CD4-positive, alpha-beta T cell (primary cell): ENCODE measurements at places on chromosomes 5 and 9.

- no peak for DNase-seq
Measured at GRCh38 chr9:119026120-119026519, 343.1 kb downstream of the BRINP1 start.

DNA sequence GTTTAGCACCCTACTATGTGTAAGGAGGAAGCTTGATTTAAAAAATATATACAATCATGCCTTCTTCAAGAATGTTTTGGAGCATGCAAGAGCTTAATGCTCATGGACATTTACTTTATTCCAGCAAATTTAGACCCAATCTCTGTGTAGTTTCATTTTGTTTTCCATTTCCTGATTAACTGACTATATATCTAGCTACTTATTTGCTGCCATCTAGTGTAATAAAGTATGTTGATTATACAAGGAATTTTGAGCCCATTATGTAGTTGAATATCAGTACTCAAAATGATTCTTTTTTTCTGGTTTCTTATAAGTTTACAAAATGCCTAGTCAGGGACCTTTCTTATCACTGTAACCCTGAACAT, 100.0 kb upstream of the CCDC152 start:
- no peak for DNase-seq

GRCh38 chr5:120640778-120641177, 176.7 kb downstream of the PRR16 start:
- no peak for DNase-seq

GRCh38 chr5:5139336-5139776, 774 bp upstream of the ADAMTS16 start:
- DNase-seq: no peak

DNA sequence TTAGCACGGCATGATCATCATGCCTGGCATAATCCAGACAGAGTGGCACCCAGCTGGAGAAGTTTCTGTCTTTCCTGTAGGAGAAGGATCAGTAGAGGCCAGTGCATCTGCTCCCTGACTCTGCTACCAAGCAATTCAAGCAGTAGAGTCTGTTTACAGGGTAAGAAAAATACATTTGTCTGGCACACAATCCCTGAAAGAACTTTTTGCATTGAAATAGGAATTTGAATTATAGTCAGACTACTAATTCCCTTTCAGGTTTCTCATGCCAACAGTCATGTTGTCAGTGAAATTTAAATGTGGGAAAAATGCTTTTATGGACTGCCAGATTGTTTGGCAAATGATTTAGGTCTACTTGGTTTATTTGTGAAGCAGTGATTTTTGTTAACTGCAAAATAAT, 125.6 kb downstream of the RAB3C start:
- no peak for DNase-seq

DNA sequence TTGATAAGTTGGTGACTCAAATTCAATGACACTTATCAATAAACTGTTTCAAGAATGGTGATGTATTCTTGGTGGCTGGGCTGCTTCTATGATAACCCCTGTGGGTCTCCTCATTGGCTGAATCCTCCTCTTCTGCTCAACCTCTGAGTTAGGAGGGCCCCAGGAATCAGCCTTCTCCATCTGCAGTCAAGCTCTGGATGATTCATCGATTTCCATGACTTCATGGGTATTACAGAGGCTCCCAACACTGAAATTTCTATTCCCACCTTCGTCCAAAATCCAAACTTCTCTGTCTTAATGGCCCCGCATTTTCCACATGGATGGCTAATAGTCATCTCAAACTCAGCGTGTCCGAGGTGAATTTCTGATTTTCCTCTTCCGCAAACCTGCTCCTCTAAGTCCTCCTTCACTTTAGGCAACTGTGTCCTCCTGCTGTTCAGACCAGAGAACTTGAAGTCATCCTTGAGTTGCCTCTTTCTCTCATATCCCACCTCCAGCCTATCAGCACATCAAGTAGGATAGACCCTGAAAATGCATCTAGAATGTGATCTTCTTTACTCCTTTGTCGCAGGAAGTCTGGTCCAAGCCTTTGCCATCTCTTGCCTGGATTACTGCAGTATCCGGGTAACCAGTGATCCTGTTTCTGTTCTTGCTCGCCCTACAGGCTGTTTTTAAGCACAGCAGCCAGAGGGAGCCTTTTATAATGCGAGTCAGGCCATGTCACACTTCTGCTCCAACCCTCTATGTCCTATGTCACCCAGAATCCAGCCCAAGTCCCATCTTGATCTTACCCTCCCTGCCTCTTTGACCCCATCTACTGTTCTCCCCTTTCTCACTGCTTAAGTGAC, 41.4 kb upstream of the IL7R start:
- DNase-seq: peak; percentile 47

DNA sequence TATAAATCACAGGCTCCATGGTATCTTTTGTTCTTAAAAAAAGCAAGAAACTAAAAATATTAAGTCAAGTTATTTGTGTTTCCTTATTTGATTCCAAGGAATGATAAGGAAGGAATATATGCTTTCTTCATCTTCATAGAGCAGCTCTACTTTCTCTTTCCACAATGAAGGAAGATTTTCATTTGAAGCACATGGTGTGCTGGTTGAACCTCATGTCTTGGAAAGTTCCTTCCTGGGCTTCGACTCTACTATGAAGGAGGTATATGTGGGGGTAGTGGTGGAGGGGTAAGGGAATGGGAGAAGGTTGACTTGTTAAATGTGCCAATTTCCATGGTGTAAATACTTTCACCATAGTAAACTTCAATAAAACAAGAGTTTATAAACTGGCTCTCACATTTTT, 698.0 kb downstream of the CETN3 start:
- no peak for DNase-seq

DNA sequence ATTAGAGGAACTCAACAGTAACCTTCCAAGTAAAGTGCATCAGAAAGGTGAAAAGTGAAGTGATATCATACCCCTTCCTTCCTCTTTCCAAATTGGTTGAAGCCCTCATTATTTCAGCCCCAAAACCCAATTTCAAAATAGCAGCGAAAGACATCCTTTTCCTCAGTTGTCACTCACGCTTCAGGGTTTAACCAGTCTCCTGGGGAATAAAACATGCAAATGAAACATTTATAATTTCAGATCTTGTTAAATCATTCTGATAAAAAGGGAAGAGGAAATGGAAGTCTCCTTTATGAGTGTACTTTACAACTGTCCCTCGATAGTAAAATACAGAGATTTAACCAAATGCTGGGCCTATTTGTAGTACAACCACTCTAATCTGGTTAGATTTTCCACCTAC, 22.5 kb downstream of the TRPM6 start:
- DNase-seq: no peak

GRCh38 chr5:332843-333242, 11.3 kb downstream of the AHRR start:
- DNase-seq: no peak

DNA sequence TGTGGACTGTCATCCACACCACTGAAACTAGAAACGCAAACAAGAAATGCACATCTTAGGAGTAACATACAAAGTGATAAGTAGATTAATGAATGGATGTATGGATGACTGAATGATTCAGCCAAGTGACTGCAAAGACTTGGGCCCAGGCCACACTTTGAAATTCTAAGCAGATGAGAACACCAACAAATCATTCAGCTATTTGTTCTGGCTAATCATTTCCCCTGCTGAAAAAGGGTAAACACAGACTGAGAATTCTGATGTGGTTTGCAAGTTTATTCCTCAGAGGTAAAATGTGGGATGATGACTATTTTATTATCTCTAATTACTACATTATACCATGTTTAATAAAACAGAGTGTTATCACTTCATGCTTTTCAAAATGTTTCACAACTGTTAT, 163.2 kb upstream of the ADAMTS16 start:
- no peak for DNase-seq

- DNase-seq: no peak
Measured at GRCh38 chr9:15959663-15960062, 406.8 kb downstream of the CCDC171 start.

- DNase-seq: no peak
Measured at GRCh38 chr5:151068433-151069197, 12.2 kb downstream of the TNIP1 start.

DNA sequence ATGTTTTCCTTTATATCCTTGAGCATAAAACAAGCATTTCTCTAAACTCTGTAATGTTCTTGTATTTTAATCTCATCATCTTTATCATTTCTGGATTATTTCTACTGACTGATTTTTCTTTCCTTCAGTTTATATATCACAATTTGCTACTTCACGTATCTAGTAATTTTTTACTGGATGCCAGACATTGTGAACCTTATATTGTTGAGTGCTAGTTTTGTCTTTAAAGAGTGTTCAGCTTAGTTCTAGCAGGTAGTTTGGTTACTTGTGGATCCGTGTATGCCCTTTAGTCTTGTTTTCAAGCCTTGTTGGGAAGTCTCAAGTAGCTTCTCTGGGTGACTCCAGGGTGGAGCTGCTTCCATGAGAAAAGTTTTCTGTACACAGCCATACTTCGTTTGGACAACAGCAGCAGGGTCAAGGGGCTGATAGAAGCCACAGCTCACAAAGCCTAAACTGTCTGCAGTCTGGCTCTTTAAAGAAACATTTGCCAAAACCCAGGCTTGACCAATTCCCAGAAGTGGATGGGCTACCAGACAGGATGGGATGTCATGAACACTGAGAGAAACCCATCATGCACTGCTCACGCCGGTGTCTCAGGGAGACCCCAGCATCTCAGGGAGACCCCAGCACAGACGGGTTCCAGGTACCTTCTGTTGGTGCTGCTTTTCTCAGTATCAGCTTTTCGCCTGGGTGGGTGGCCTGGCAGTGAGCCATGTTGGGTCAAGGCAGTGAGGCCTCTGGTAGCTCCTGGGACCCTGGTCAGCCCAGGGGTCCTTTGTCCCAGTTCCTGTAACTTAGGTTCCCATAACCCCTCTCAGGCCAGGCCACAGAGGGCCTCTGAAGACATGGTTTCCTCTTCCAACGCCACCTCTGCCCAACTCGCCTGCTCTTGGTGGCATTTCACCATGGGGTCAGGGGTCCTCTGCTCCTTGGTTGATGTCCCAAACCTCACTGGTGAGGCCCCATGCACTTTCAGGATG, 29.1 kb downstream of the TRIP13 start:
- DNase-seq: no peak

DNA sequence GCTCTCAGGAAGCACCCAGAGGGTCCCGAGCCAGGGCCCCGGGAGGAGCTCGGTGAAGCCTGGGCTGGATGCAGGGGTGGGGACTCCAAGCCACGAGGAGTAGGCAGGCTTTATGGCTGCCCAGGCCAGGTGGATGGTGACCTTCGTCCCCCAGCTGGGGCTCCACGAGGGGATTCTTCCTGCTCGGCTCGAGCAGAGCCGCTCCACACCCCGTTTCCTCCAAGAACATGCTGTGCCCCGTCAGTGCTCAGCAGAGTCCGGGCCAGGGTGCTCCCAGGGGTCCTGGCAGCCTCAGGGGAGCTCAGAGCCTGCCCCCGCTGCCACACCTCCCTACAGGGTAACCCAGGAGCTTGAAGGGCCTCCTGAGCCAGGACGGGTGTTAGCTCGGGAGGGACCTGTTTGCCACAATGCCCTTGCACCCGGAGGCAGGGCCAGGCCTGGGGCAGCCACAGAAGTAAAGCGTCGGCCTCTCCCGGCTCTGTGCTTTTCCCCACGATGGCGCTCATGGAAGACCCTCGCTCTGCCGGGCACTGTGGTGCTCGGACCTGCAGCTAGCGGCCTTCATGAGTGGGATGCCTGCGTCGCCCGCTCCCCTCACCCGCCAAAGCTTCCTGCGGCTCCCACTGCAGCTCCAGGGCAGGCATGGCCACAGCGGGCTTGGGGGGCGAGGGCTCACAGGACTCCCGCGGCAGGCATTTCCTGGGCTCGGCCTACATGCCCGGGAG, 86.8 kb downstream of the KCNT1 start:
- no peak for DNase-seq
